ENCODE measurements at places on chromosomes 12 and 14. TPM values are rescaled to one million over a fixed set of nuclear protein-coding genes. Genes with fewer than 3 reads are reported as not detected.

FAIM2 gene
- not detected for total RNA-seq

DNA sequence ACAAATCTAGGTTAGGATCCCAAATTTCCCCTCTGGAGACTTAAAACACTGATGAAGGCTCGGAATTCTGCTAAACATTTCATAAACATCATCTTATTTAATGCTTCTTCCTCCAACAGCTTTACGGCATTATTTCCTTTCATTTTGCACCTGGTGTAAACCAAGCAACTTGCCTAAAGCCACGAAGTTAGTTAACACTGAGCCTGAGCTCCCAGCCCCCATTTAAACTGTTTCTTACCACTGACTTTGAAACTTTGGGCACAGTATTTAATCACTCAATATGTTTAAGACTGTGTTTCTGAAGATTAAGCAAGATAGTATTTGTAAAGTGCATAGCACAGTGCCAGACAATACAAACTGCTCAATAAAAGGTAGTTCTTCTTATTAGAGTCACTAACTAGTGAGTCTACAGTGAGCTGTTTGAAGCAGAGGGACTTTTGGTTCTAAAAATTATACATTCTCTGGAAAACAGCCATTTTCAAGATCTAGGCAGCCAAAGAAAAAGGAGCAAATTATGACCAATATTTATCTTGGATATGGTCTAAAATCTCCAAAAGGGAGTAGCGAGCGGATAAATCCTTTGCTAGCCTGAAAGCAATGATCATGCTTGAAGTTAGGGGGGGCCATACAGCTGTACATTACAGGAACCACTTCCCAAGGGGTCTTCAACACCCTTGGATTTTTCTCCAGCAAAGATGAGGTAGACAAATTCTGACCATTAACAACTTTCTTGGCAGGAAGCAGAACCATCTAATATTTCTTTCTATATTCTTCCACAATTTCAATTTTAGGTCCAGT, 4.0 kb downstream of the EGLN3 start:
- no peak for DNase-seq
- peak overlapping the region; percentile 70 for H3K4me3 ChIP-seq
- peaks cover 57% of the 10 kb centered on the region for H3K27me3 ChIP-seq
- H3K36me3 ChIP-seq = peaks cover 9% of the 10 kb centered on the region
- no peak overlapping the region for H3K27ac ChIP-seq

DNA sequence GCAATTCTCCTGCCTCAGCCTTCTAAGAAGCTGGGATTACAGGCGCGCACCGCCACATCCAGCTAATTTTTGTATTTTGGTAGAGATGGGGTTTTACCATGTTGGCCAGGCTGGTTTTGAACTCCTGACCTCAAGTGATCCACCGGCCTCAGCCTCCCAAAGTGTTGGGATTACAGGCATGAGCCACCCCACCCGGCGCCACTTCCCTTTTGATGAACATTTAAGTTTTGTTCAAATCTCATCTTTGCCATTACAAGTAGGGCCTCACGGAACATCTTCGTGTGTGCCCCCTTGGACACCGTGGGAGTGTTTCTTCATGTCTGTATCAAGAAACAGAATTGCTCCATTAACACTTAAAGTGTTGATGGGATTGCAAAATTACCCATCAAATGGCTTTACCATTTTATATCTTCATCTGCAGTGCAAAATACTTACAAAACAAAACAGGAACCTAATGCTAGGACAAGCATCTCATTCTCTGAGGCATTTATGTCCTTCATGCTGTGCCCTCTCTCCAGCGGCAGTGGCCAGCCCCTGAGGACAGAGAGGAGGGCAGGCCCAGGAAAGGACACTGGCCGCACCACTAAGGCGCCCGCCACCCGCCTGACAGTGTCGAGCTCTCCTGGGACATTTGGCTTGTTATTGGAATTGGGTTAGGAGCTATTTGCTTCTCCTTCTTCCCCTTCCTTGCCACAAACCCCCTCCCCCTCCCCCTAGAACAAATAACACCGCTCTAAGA, 61.7 kb downstream of the RFX4 start:
- no peaks in the 10 kb centered on the region for H3K4me1 ChIP-seq
- no peak for DNase-seq
- peaks cover 16% of the 10 kb centered on the region for H3K27me3 ChIP-seq
- H3K4me3 ChIP-seq = no peak overlapping the region
- no peak overlapping the region for H3K27ac ChIP-seq

GRCh38 chr12:105492591-105493545, 162.4 kb downstream of the C12orf75 start:
- H3K4me3 ChIP-seq = no peak overlapping the region
- H3K36me3 ChIP-seq = no peaks in the 10 kb centered on the region
- no peaks in the 10 kb centered on the region for H3K4me1 ChIP-seq
- no peak overlapping the region for H3K27ac ChIP-seq
- DNase-seq = no peak
